ENCODE measurements at places on chromosomes 13 and 19.

GRCh38 chr19:13181747-13182388 is 31.7 kb downstream of the IER2 start:
- DNase-seq: no peak

DNA sequence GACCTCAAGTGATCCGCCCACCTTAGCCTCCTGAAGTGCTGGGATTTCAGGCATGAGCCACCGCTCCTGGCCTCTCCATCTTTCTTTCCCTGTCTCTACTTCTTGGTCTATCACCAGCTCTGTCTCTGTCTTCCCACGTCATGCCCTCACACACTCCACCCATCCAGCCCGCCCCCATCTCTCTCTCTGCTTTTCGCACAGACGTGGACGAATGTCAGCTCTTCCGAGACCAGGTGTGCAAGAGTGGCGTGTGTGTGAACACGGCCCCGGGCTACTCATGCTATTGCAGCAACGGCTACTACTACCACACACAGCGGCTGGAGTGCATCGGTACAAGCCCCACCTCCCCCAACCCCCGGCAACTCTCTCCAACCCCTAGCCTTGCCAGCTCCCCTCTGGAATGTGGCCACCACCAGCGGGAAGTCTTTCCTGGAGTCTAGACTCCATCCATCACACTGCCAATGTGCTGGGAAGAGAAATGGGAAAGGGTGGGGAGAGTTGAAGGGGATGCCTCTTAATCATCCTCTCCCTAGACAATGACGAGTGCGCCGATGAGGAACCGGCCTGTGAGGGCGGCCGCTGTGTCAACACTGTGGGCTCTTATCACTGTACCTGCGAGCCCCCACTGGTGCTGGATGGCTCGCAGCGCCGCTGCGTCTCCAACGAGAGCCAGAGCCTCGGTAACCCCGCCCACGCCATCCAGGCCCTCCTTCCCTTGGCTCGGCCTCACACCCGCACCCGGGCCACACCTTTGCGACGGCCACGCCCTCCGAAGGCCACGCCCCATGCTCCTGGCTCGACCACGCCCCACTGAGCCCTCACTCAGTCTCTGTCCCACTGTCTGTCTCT is 22.5 kb downstream of the LTBP4 start:
- DNase-seq: no peak

- no peak for DNase-seq
Measured at GRCh38 chr19:34925278-34925855, 1.3 kb upstream of the ZNF30 start.

GRCh38 chr19:45442778-45443461 is 19.2 kb upstream of the ERCC1 start:
- DNase-seq: no peak

DNA sequence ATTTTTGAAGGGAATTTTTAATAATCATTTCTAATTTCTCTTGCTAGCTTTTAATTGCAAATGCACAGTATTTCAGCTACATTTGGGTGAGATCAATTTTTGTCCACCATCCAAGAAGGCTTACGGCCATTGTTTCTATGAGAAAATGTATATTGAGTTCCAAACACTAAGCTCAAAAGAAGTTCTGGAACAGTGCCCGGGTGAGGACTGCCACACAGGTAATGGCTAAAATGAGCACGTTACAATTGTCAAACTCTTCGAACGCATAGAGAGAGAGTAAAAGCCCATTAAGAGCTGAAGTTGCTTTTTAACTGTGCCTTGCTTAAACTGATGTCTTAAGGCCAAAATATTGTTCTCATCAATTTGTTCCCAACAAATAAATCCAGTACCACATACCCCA is 755.0 kb downstream of the DIAPH3 start:
- no peak for DNase-seq

DNA sequence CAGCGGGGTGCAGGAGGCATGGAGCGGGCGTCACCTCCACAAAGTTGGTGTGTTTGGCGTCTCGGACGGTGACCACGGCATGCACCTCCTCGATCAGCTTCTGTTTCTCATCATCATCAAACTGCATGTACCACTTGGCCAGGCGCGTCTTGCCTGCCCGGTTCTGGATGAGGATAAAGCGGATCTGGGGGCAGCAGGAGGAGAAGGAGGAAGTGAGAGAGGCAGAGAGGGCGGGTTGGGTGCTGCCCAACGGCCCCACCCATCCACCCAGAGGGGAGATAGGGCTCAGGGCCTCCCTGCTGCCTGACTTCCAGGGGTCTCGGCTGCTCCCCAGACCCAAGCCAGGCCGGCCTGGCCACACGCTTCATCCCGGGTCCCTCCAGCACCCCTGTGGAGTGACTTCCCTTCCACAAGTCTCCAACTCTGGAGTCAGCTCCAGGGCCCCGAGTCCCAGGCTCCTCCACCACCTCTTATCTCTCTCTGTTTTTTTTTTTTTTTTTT is 4.6 kb downstream of the AP2S1 start:
- DNase-seq: no peak

GRCh38 chr13:80866921-80867320 is 526.0 kb upstream of the SPRY2 start:
- DNase-seq: no peak

DNA sequence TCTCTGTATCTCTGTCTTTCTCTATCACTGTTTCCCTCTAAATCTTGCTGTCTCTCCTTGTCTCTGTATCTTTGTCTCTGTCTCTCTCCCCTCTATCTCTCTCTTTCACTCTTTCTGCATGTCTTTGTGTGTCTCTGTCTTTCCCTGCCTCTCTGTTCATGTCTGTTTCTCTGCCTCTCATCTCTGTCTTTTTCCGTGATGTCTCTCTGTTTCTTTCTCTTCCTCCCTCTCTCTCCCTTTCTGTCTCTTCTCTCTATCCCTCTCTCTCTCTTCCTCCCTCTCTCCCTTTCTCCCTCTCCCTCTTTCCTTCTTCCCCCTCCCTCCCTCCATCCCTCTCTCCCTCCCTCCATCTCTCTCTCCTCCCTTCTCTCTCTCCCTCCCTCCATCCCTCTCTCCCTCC is 56.7 kb upstream of the NFIC start:
- no peak for DNase-seq

- DNase-seq: no peak
Measured at GRCh38 chr19:40800997-40801377, 2.0 kb downstream of the EGLN2 start.
